ENCODE measurements at places on chromosomes 12 and 14. TPM values are rescaled to one million over a fixed set of nuclear protein-coding genes. Genes with fewer than 3 reads are reported as not detected.

DNA sequence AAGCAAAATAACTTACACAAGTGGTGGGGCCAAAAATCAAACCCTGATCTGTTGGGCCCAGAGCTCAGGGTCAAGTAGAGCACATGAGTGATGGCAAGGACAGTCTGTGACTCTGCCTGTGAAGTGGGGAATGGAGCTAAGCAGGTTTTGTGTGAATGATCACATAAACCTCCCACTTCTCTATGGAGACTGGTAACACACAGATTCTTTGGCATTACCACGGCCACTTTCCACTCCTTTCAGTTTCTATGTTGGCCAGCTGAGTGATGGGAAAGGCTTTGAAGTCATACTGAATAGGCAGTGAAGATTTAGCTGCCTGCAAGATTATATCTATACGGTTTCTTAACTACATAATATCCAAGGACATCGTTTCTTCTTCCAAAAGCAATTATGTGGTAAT is 97.9 kb downstream of the ARMH4 start:
- DNase-seq, result no peak

- DNase-seq, result no peak
Observed at GRCh38 chr14:88198446-88198845, 124.6 kb downstream of the KCNK10 start.

DNA sequence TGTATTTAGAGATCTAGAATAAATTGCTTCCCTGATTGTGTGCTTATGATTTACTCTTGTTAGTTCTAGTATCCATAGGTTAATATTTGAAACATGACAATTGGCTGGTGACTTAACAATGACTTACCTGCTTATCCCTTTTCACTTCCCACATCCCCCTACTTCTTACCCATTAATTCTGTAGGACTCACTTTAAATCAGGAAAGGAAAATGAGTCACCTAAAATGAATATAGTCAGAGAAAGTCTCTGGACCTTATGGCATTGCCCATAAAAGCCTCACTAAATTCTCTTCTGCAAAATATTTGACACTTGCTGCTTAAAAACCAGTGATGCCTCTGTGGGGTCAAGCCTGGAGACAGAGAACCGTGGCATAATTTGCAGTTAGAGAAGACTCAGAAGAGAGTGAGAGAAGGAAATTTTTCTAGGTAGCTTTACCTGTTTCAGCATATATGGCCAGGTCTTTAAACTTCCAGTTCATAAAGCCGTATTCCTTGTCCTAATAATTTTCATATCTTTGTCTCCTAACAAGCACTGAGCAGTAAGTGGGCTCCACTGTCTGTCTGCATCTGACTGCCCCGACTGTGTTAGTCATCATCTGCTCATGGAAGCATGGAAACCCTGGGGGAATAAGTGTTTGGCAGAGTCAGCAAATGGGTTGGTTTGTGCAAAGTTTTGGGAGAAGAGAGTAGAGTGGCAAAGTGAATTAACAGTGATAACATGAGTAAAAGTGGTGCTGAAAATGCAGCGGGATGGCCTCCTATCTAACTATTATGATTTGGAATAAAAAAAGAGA is 294.4 kb downstream of the AKAP6 start:
- DNase-seq, result no peak

ZC3H14 gene
- 39.4 TPM for total RNA-seq

C14orf180 gene
- total RNA-seq, result not detected

PTPN6 gene
- total RNA-seq, result 224 TPM

DNA sequence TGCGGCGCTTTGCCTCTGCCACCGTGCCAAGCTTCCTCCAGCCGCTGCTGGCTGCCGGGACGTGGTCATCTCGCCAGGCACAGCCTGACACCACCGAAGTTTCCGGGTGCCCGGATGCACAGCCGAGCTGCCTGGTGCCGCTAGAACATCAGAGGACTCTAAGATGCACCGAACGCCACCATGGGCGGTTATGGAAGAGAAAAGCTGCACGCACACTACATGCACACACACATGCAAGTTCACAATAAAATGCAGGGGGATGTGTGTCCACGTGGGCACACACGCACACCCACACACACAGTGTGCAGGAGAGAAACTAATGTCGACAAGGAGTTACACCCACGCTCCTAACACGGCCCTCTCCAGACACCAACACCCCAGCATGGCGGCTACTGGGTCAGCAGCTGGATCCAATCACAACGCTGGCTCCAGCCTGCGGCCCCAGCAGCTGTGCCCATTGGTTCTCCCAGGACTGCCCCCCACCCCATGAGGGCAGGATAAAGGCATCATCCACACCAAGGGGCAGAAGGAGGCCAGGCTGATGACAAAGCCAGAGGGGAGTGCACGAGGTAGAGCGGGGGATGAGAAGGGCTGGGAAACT is 82.7 kb downstream of the BCL11B start:
- DNase-seq, result peak; percentile 54

GRCh38 chr14:105204931-105205672 is 24.0 kb upstream of the NUDT14 start:
- DNase-seq, result no peak

FOXN3 gene
- 103 TPM for total RNA-seq

GRCh38 chr12:132454193-132454932 is 35.6 kb upstream of the FBRSL1 start:
- DNase-seq, result no peak

- no peak for DNase-seq
Observed at GRCh38 chr14:49677643-49678042, 10.4 kb downstream of the POLE2 start.

GRCh38 chr14:91140672-91141071 is 26.8 kb downstream of the DGLUCY start:
- no peak for DNase-seq

GXYLT1 gene
- total RNA-seq, result 9.3 TPM

DNA sequence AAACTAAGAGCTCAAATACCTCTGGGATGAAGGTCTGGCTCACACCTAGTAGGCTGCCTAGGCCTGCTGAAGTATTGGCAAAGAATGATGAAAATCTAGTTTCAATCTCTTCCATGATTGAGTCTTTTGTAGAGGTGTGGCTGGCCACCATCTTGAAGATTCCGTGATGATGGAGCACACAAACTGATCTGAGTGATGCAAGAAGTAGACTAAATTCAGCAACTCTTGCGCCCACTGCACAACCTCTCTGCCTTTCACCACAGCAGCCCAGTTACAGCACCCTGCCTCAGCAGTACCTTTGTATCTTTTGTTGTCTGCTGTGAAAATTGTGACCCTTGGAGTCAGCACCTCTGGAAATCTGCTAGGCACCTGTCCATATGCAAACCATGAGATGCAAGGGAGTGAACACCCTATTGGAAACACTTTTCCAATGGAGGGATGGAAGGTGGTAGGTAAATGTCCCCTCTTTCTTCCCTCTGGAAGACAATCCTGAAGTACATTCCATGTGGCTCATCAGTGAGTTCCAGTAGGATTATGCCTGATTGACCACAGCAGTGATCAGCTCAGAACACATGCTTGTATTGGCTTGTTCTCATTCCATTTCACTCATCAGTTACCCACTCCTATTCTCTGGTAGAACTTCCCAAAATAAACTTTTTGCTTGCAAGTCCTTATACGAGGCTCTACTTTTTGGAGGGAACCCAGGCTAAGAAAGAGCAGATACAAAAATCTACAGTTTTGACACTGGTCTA is 58.6 kb downstream of the BTBD7 start:
- no peak for DNase-seq

Measured in T-cell (primary cell).